ENCODE measurements at places on chromosomes 16 and 17.
A peak's percentile ranks its signal among the peaks of the same experiment; 100 is the strongest.

DNA sequence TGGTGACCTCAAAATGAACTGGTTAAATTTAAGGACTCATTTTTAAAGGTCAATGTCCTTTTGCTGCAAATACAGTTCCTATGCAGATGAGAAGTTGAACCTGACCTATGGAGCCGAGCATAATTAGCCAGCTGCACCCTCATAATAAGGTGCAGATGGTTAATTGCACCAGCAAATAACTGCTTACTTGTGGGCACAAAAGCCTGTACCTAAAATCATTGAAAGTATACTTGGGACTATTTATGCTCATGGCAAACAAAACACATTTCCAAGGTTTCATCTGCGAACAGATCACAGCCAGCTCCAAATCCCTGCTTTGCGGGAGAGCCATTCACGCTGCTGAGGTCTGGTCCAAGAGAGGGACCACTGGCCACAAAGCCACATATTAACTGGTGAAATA is 13.0 kb downstream of the HYDIN start:
- DNase-seq = no peak

DNA sequence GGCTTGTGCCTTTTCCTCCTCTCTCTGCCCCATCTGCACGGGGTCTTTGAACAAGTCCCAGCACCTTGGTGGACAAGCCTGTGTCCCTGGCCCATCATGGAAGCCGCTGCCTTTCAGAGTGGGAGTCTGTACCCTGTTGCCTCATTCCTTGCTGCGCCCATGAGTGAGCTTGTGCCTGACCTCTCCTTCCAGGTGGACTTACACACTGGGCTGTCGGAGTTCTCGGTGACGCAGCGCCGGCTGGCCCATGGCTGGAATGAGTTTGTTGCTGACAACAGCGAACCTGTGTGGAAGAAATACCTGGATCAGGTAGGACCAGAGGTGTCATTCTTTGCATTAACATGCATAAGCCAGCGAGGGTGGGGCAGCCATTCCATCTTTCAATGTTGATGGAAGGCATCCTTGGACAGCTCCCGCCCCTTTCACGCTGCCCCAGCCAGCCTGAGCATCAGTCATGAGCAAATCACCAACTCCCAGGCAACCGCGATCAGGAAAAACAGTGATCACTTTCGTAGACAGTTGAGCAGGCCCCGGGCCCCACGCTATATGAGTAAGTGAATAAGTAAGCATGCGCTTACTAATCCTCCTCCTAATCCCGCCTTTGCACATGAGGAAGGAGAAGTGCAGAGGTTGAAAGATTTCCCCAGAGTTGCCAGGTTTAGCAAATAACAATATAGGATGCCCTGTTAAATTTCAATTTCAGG is 36.8 kb downstream of the ATP2C2 start:
- no peak for DNase-seq

DNA sequence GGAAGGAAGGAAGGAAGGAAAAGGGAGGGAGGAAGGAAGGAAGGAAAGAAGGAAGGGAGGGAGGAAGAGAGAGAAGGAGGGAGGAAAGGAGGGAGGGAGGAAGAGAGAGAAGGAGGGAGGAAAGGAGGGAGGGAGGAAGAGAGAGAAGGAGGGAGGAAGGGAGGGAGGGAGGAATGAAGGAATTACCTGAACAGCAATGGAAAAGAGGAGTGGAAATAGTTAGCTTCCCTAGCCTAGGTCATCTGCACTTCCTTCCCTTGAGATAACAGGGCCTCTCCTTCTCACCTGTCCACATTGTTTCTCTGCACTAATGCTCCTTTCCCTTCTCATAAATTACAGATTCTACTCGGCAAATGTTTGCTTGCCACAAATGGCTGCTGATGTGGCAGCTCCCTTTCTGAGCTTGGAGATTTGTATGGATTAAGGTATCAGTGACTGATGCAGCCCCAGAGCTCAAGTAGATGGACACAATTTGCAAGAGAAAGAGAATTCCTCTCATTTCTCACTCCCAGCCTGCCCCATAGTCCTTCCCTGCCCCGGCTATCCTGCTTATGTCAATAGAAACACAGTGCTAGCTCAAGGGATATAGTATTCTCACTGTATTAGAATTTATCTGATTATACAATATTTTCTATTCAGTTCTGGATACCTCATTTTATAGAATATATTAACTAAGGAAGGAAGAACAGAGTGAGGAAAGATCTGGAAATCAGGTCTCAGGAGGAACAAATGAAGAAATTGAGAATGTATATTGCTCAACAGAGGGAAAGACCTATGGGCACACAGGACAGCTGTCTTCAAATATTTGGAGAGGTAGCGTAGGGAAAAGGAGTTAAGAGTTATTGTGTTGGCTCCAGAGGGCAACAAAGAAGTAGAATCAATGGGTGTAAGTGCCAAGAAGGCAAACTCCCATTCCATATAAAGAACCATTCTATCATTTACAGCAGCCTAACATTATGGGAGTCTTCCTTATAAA is 14.6 kb downstream of the HOXB1 start:
- DNase-seq = no peak

DNA sequence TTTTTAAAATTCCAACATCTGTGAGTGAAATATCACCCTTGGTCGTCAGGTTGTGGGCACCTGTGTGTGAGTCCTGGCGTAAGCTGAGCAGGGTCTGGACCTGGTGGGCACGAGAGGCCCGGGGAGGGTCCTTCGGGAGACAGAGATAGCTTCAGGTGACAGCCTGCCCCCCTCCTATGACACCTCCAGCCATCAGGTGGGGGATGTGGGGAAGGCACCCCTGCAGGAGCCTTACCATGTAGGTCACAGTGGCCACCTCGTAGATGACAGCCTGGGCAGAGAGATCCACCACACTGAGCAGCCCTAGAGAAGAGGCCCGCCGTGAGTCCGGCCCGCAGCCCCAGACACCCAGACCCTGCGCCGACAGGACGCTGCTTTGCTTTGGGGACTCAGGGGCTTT is 11.2 kb downstream of the SLC47A2 start:
- no peak for DNase-seq

GRCh38 chr17:77376795-77377709 is 236.3 kb downstream of the SEC14L1 start:
- DNase-seq = no peak

DNA sequence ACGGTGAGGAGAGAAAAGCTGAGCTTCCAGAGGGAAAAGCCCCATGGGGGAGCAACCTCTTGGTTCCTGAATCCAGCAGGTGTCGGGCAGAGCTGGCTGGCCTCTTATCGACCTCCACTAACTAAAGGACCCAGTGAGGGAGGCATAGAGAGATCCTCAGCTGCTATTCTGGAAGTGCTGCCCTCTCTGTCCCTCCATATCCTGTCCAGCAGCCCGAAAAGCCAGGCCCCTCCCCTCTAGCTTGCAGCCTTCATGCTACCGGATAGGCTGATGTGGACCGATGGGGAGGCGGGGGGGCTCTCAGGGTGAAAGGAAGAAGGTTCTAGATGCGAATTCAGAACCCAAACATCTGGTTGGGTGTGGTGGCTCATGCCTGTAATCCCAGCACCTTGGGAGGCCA is 24.9 kb downstream of the MXRA7 start:
- DNase-seq = no peak

- no peak for DNase-seq
These were observed 948.1 kb downstream of the KCNJ2 start for GRCh38 chr17:71117466-71117865.

DNA sequence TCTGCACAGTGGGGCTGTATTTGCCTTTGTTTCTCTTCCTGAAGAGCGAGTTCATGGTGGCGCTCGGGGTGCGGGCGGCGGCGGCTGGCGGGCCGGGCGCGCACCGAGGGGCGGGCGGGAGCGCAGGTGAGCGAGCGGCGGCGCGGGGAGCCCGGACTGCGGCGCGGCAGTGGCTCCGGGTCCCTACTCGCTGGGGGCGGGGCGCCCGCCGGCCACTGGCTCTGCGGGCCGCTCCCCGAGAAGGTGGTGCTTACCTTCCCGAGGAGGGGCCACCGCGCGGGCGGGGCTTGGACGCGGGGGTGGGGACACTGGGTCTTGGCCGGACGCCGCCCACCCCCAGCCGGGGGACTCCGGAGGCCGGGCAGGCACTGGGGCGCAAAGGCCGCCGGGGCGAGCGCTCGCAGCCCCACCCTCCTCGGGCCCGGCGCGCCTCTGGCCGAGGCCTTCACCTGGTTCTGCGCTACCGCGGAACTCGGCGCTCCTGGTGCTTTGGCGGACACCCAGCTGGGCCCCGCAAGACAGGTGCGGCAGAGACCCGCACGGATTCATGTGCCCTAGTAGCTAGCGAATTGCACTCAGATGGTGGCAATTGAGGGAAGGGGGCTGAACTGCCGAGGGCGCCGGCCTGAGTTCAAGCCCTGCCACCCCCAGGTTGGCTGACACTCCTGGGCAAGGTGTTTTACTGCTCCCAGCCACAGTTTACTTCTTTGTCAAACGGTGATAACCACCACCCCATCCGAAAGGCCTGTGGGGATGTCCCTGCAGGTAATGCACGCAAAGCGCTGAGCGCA is at the start of gene PPL:
TSS of gene PPL (minus strand) at position 158 of the 791 bp plus-strand sequence. CDS start at position 55, 103 bp downstream.
- DNase-seq = peak; percentile 60

- no peak for DNase-seq
These were observed 39.2 kb downstream of the ZNF778 start for GRCh38 chr16:89256651-89257254.

DNA sequence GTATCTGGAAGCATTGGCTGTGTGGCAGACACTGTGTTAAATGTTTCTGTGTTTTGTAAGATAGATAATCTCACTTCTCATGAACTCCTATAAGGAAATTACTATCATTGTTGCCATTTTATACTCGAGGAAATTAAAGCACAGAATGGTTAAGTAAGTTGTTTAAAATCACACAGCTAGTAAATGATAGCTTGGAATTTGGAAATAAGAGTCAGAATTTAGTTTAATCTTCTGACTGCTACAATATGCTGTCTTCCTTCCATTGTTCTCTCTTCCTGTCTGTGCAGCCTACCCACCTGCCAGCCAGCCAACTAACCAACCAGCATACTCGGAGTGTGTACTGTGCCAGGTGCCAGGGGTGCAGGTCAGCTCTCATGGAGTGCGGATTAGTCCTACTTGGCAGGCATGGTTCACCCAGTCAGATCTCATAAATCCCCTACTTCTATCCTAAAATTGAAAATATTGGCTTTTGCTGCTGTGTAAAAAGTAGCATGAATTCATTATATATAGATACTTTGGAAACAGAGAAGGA is 79.9 kb upstream of the LGALS9 start:
- DNase-seq = no peak

GRCh38 chr16:11098601-11099390 is 154.4 kb downstream of the CLEC16A start:
- no peak for DNase-seq

- no peak for DNase-seq
These were observed 13.4 kb upstream of the PLLP start for GRCh38 chr16:57297856-57298255.

DNA sequence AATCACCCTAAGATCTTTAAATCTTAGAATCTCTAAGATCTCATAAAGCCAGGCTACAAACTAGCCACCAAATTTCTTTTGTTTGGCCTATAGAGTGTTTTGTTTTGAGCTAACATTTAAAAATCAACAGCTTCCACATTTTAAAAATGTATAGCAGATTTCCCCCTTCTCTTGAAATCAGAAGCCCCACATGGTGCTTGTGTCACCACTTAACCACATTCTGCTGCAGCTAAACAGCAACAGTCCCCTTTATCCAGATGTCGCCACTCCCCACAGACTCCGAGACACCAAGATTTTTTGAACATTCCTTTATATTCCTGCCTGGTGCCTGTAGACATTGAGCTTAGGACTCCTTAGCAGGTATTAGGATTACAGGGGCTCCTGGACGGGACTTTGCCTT is 16.0 kb downstream of the GUCY2D start:
- no peak for DNase-seq

GRCh38 chr17:72719206-72719577 is 373.3 kb downstream of the SLC39A11 start:
- DNase-seq = no peak

DNA sequence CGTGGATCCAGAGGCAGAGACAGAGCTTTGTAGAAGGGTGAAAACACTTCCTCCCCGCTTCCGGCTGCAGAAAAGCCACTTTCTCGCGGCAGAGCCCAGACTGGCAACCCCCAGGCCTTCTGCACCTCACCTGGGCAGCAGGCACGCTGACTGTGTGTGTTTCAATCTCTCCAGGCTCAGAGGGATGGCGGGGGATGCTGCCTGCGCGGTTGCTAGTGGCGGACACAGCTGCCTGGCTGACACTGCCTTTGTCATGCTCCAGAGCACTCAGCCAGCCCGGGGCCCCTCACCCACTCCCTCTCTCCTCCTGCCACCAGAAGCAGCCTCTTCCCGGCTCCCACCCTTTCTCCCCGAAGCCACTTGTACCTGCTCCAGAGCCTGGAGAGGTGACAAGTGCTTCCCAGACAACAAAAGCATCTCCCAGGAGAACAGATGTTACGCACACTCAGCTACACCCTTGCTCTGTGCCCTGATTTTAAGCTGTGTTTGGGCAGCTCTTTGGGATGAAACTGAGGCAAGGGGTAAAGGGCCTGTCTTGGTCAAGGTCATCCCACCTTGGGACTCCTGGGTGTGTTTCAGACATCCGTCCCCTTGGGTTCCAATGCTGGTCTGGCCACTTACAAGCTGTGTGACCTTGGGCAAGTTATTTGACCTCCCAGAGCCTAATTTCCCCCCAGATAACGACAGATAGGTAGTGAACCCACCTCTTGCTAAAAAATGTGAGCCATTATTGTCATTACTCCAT is 9.2 kb upstream of the GLIS2 start:
- DNase-seq = no peak

DNA sequence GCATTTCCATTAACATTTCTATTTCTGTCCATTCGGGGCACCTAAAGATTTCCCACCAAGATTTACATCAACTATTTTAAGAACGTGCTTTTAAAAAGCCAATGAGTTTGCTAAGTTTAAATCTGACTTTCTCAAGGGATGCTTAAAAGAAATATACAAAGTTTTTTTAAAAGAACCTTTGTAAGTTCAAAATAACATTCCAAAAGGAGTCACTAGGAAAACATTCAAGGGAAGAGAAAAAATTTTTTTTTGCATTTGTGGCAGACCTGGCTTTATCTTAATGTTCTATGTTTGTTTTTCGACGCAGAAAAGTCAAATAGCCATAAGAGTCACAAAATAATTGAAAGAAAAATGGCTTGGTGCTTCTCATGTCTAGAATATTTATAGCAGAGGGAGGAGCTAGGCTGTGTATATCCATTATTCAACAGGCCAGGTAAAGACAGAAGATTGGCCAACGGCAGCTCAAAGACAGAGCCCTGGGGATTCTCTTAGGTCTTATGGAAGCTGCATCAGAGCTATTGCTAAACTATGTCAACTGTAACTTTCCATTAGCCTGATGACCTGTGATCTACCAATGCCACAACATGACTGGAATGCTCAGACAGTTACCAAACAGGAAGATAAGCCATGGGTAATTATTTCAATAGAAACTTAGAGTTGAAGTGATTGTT is 37.8 kb upstream of the MYOCD start:
- no peak for DNase-seq

- no peak for DNase-seq
These were observed 31.8 kb downstream of the ZNF750 start for GRCh38 chr17:82808006-82808405.

GRCh38 chr17:41575336-41575735 is 3.5 kb upstream of the KRT9 start:
- DNase-seq = no peak

- DNase-seq = no peak
These were observed 124.3 kb upstream of the MED13 start for GRCh38 chr17:62189377-62189776.

GRCh38 chr16:31527734-31528274 is at the start of gene AHSP:
AHSP (plus strand) TSS chr16:31527900; CDS start chr16:31528140, 240 bp downstream.
- DNase-seq = no peak

- DNase-seq = no peak
These were observed 757.0 kb downstream of the CDH11 start for GRCh38 chr16:64364894-64365293.
